ENCODE measurements at places on chromosomes 12 and 14. TPM values are rescaled to one million over a fixed set of nuclear protein-coding genes. Genes with fewer than 3 reads are reported as not detected.

DNA sequence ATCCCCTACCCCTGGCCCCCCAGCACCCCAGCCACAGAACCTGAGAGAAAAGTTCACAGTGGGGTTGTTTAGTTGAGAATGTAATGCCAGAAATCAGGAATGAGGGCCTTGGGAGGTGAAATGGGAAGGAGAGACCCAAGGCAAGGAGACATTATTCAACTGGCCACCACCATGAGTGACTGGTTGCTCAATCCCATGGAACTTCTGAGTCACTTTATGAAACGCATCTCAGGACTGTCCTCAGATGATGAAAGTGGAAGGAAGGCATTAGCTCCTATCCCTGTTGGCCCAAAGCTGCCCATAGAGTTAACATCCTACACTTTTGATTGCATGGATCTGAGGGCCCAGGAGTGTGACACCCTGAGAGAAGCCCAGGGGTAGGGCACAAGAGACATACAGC lies 25.4 kb upstream of the TCL1A start:
- H3K4me3 ChIP-seq: no peak overlapping the region
- H3K36me3 ChIP-seq: no peaks in the 10 kb centered on the region
- H3K27ac ChIP-seq: no peak overlapping the region
- H3K27me3 ChIP-seq: peaks cover 22% of the 10 kb centered on the region
- no peak for DNase-seq

GRCh38 chr14:85663256-85663655 lies 133.3 kb downstream of the FLRT2 start:
- H3K4me3 ChIP-seq: no peak overlapping the region
- DNase-seq: no peak
- no peaks in the 10 kb centered on the region for H3K36me3 ChIP-seq
- H3K27ac ChIP-seq: no peak overlapping the region

DNA sequence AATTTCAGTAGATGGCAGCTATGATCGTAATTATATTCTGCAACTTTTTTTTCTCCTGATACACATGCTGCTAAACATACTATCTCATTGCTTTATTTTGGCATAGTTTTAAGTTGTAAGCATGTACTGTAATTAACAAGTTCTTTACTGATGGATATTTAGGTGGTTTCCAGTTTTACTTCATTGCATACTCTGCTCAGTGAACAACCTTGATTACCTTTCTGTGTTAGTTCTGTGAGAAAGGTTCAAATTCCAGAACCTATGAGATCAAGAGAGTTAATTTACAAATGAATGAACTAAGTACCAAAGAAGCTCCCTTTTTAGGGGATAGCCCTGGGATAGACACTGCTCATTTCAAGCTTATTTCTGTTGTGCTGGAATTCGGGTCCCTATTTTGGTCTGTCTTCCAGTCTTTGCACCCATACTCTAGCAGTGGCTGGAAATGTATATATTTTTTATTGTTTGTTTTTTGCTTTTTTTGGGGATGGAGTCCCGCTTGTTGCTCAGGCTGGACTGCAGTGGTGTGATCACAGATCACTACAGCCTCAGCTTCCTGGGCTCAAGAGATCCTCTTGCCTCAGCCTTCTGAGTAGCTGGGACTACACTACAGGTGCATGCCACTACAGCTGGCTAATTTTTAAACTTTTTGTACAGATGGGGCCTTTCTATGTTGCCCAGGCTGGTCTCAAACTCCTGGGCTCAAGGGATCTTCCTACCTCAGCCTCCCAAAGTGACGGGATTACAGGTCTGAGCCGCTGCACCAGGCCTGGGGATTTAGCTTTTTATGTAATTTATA lies 10.6 kb downstream of the PAPOLA start:
- H3K4me1 ChIP-seq: peaks cover 98% of the 10 kb centered on the region
- no peak overlapping the region for H3K27ac ChIP-seq
- no peaks in the 10 kb centered on the region for H3K27me3 ChIP-seq
- no peak overlapping the region for H3K4me3 ChIP-seq
- no peak for DNase-seq

DDN gene
- total RNA-seq: 1.4 TPM

PTPRR gene
- total RNA-seq: 1.3 TPM

METAP2 gene
- total RNA-seq: 50.6 TPM

IL23A gene
- not detected for total RNA-seq

SERPINA5 gene
- 2.1 TPM for total RNA-seq
